Left renal cortex interstitium (tissue), 4 donors: ENCODE measurements at places on chromosomes 2 and 18. TPM values are rescaled to one million over a fixed set of nuclear protein-coding genes. Genes with fewer than 3 reads are reported as not detected.
A peak's percentile ranks its signal among the peaks of the same experiment; 100 is the strongest.

DNA sequence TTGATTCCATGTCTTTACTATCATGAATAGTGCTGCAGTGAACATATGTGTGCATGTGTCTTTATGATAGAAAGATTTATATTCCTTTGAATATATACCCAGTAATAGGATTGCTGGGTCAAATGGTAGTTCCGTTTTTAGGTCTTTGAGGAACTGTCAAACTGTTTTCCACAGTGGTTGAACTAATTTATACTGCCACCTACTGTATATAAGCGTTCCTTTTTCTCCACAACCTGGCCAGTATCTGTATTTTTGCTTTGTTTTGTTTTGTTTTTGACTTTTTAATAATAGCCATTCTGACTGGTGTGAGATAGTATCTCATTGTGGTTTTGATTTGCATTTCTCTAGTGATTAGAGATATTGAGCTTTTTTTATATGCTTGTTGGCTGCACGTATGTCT is 641.6 kb downstream of the SUCLG1 start:
- DNase-seq, result no peak

GRCh38 chr2:86764661-86765309 is 25.9 kb downstream of the CD8A start:
- DNase-seq, result no peak

GRCh38 chr2:230925443-230925878 is 419 bp upstream of the GPR55 start:
- no peak for DNase-seq

DNA sequence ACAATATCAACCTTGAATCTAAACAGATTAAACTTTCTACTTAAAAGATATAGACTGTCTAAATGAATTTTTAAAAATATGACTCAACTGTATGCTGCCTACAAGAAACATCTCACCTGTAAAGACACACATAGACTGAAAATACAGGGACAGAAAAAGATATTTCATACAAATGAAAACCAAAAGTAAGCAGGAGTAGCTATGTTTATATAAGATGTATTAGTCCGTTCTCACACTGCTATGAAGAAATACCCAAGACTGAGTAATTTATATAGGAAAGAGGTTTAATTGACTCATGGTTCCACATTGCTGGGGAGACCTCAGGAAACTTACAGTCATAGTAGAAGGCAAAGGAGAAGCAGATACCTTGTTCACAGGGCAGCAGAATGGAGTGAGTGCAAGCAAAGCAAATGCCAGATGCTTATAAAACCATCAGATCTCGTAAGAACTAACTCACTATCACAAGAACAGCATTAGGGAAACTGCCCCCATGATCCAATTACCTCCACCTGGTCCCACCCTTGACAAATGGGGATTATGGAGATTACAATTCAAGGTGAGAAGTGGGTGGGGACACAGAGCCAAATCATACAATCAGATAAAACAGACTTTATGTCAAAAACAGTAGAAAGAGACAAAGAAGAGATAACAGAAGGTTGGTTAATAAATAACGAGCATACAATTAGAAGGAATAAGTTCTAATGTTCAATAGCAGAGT is 214.4 kb upstream of the SLC39A10 start:
- no peak for DNase-seq

- DNase-seq, result peak; percentile 51
These were observed 54.5 kb downstream of the SIGLEC15 start for GRCh38 chr18:45879681-45880655.

- no peak for DNase-seq
These were observed 12.0 kb upstream of the TUBB6 start for GRCh38 chr18:12296087-12296403.

DNA sequence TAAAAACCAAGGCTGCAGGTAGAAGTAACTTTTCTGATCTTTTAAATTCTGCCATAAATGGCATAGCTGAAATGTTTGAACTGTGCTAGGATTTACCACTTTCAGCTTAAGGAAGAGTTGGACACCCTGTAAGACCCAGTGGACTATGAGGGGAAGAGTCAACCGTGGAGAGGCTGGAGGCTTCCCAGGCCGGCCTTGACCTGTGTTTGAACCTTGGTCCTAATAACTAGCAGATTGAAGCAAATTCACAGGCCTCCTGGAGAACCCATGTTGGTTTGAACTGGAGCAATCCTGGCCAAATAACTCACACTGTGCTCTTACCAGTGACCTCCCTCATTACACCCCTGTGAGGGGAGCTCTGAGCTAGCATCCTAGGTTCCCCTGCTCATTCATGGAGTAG is 87.2 kb upstream of the ALPP start:
- no peak for DNase-seq

- no peak for DNase-seq
These were observed 126.6 kb downstream of the SH3RF3 start for GRCh38 chr2:109255654-109256053.

DNA sequence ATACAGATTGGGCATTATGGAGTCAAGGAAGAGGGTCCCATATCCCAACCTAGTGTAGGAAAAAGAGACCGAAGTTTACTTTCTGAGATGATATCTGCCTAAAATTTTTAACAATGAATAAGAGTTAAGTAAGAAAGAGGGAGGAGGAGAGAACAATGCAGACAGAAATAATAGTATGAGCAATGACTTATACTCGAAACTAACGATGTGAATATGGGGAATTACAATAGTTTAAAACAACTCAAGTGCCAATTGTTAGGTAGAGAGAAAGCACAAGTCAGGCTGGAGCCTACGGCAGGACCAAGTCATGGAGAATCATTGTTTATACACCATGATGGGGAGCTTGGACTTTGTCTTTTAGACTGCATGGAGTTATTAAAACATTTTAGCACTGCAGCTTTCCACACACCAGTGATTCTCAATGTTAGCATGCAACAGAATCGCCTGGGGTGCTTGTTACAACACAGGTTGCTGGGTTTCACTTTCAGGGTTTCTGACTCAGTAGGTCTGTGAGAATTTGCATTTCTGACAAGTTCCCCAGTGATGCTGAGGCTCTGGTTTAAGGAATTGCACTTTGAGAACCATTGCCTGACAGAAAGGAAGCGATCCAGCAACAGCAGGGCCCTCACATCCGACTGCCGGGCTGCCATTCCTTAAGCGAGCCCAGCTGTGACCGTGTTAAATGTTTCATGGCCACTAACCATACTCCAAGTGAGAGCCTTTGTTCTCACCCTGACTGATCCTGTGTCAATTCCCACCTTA is 511.2 kb downstream of the DCDC2C start:
- DNase-seq, result peak; percentile 22

DNA sequence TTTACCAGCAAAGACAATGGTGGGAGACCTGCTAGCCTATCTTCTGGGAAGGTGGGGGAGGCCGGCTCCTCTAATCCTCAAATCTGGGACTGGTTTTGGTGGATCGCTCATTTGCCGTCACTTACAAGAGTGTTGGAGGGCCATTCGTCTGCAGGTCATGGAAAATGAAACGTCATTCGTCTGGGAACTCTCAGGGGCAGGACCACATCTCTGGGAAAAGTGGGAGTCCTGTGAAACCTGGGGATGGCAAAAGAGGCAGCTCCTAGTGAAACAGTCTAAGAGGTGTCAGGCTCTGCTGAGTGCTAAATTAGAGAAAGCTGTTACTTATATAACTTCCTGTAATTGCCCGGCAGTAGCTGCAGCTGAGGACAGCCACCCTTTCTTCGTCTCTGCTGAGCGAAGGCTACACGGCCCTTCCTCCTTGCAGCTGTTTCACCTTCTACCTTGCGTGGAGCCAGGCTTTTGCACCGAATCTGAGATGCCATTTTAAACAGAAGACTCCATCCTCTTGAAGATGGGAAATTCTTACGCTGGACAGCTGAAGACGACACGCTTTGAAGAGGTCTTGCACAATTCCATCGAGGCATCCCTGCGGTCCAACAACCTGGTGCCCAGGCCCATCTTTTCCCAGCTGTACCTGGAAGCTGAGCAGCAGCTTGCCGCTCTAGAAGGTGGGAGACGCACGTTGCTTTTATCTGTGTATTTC is 22.4 kb downstream of the GREB1 start:
- DNase-seq, result no peak

DNA sequence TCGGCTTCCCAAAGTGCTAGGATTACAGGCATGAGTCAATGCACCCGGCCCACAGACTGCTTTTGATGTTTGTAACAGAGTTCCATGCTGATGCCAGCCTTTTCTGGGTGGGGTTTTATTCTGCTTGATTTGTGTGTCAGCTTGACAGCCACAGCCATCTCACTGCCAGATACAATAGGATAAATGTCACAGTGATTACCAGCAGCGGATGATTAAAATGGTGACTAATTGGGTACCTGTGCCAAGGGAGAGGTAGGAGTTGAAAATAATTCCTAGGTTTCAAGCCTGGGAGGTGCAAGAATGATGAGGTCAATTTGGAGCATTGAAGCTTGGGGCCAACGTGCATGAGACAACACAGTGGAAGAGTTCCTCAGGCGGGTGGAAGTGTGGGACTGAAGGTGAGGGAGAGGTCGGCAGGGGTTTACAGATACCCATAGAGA is 39.4 kb downstream of the SH2D6 start:
- no peak for DNase-seq

- DNase-seq, result no peak
These were observed 4.8 kb upstream of the MRPL44 start for GRCh38 chr2:223952280-223952968.

DNA sequence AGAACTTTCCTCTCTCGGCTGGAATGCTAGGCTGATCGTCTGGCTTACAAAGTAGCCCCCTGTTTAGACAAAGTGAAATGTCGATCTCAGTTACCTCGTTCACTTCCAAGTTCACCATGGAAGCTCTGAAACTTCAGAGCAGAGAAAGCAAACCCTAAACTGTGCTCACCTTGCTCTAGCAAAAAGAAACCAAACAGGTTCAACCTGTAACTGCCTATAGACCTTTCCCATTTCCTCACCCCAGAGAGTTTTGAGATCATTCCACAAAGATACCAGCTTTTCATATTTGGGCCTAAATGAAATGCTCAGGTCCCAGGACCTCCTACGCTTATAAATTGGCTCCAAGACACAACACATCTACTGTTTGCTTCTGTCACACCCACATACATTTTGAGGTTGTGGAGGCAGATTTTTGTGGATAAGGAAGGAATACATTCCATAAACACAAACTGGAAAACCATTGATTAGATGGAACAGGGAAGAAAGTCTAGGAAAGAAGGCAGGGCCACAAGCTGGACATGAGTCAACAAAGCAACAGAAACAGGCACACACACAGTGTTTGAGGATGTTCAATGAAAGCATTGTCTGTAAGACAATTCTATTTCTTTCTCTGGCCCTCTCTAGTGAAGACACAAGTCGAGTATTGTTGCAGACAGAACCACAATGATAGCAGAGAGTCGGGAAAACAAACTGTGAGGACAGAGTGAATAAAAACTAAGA is 52.8 kb upstream of the TGIF1 start:
- DNase-seq, result peak; percentile 18

- DNase-seq, result no peak
These were observed 1315.1 kb downstream of the SUCLG1 start for GRCh38 chr2:83143946-83144345.

GRCh38 chr2:192465141-192465540 is 270.4 kb upstream of the TMEFF2 start:
- DNase-seq, result no peak

DNA sequence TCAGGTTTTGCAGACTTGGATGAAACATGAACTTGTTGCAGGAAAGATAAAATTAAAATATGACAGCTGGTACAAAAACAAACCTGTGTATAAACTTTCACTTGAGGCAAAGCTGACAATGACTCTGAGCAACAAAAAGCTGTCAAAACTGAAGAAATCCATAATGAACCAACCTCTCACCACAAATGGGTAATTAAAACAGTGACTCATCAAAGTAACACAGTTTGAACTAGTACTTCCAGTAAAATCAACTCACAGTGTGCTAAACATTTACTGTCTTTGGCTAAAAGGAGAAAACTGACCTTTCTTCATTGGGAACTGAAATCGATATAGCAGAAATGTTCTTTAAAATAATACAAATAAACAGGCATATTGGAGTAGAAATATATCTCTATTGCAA is 209.7 kb downstream of the WDPCP start:
- no peak for DNase-seq

DNA sequence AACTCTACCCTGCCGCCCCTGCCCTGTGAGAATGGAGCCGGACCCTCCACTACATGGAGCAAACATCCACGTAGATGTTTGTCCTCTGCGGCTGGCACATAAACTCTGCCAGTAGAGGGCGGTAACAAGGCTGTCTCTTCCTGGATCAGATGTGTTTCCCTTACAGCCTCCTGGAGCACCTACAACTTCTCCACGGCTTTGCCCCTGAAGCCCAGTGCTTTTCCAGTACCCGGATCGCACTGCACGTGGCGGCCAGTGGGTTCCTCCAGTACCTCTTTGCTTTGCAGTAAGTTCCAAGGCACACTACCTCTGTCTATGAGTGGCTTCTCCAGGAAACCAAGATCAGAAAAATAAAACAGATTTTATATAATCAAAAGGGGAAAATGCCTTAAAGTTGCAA is 651.3 kb downstream of the DCDC2C start:
- no peak for DNase-seq

DNA sequence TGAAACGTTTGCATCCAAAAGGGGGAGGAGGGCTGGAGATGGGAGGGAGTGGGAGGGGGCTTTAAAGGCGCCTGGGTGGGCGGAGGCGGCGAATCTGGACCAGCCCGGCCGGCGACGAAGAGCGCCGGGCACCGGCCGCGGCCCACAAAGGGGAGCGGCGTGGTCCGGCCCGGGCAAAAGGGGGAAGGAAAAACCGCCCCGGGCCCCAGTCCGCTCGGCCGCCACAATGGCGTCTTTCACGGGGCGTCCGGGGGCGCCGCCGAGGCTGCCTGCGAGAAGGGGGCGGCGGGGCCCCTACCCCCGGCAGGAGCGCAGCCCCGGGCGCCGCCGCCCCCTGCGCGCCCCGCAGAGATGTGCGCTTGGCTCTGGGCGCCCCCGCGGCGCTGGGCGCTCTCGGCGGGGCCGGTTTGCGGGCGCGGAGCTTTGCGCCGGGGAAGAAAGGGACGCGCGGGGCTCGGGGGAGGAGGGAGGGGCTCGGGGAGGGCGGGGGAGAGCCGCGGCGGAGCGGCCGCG is 108.1 kb upstream of the KCTD1 start:
- no peak for DNase-seq

DNA sequence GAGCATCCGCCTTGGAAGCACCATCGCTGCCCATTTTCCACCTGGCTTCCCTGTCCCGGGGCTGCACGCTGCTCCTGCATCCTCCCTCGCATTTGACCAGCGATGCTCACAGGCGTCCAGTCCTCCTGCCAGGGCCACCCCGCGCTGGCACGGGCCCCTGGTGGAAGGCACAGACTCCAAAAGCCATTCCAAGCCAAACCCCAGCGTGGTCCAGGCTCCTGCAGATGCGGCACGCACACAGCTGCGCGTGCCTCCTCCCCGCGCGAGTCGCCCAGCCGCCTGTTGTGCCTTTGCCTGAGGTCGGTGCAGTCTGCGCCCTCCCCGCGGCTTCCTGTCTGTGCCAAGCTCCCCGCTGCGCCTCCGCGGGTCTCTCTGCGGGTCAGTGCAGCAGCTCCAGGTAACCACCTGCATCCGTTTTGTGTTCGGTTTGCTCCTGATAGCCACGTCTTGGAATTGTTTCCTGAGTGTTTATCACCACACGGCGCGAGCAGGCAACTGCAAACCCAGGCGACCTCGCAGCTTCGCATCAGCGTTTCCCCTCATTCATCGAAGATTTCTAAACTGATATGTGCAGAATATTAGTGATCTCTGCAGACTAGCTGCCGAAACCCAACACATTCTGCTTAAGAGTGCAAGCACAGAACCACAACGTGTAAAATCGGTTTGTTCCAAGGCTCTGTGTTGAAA is 65.2 kb upstream of the SALL3 start:
- no peak for DNase-seq

- no peak for DNase-seq
These were observed 19.6 kb upstream of the KCNG3 start for GRCh38 chr2:42513252-42513918.

The SP140 gene
- 0.76 TPM for polyA plus RNA-seq

The RAB27B gene
- 4.3 TPM for polyA plus RNA-seq
